NAMALWA (cell line): ENCODE measurements at places on chromosomes 1 and 21.

GRCh38 chr1:151993084-151993733 lies 450 bp downstream of the S100A10 start:
- peak; percentile 61 for DNase-seq

- no peak for DNase-seq
Measured at GRCh38 chr1:62941780-62942179, 157.8 kb downstream of the ATG4C start.

DNA sequence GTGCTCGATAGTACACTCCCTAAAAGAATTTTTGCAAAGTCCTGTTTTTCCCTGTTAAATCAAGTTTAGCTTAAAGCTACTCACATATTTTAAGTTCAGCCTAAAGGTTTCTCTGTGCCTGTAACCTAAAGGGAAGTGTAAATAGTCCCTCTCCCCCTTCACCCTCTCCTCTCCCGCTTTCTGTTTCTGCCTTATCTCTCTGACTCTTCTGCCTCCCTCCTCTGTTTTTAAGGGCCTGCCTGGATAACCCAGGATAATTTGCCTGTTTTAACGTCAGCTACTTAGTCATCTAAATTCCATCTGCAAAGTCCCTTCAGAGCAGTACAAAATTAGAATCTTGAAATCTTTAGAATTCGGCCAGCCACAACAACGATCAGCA lies 92.6 kb downstream of the NID1 start:
- no peak for DNase-seq

DNA sequence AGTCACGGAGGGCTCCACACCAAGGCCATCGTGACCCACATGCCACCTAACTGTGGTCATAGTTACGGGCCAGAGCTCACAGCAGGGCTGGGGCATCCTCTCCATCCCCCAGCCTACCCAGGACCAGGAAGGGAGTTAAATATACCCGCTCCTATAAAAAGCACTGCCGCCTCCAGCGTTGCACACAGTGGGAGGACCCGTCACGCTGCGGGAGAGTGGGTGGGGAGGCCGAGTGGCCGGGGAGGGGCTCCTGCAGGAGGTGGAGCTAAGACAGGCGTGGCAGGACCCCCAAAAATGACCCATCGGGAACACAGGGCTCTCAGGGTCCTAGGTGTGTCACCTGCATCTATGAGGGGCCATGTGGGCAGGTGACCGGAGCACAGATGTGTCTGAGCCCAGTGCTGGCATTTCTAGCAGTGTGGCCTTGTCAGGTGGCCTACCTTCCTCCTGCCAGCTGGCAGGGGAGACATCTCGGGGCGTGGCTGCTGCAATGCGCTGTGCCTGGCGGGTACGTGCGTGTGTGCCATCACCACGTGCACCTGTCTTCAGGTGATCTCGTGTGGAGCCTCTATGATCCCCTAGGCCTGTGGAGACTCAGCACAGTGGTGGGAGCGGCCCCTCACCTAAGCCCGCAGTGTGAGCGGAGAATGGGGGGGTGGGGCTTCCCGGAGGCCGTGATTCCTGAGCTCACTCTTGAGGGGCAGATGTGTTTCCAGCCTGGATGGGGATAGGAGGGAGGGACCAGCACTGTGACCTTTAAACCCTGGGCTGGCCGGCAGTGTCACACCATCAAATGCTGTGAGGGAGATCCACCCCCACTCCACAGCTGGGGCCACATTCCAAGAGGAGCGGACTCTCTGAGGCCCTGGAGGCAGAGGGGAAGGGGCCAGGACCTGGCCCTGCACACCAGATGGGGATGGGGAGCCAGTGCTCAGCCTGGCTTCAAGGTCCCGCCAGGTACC lies 17.7 kb downstream of the AGRN start:
- no peak for DNase-seq

DNA sequence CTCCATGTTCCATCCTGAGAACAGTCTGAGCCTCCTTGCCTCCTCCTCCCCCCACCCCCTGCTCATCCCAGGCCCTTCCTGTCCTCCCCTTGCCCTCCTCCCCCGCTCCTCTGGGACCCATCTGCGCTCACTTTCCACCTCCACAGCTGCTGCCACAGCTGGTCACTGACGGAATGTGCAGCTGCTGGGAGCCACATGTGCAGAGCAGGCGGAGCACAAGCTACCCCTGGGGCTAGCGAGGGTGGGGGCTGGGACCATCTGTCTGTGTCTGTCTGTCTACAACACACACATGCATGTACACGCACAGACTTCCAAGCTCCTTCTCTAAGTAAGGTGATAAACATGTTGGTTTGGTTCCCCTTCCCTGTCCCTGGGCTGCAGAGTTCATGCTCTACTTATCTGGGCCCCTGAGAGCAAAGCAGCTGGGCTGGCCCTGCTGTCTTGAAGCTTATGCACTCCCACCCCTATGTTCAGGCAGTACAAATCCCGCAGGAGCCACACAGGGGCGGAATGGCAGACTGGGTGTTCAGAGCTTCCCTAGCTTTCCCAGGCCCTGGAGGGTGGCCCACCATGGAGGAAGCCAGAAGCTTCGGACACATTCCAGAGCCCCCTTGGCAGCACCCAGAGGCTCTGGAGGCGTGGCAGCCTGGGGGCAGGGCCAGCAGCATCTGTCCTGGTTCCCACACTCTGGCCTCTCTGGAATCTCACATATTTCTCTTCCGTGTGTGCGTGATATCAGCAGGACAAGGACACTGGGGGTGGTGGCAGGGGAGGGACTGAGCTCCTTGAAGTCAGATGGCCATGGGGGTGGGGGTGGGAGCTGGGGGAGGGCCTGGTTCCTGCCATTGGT lies 7.0 kb upstream of the HEYL start:
- DNase-seq: peak; percentile 70

DNA sequence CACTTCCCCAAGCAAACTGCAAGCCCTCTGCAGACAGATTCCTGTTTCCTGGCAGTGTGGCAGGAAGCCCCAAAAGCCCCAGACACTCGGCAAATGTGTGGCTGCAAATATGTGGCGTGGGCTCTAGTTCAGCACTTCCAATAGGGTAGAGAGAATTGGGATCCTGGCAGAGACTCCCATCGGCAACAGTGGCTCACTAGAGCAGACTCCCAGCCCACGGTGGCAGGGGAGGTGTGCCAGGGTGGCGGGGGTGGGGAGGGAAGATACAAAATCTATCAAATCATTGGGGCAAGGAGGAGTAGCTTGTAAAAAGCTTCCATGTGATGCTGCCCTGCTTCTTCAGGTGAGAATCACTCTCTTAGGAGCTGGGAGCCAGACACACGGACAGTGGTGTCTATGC lies 25.9 kb downstream of the COL16A1 start:
- DNase-seq: no peak

DNA sequence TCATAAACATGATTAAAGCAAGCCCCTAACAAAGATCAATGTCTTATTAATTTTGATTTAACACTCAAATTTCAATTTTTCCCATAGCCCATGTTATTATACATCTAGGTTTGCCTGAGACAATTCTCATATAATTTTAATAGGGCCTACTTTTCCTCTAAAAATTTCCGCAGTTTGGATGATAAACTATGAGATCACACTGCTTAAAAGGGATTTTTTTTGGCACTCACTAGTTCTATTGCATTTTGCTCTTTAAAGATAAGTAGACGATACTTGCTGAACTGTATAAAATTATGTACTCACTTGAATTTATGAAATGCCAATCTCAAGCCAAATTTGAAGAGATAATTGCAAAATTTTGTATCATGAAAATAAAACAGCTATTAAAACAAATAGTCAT lies 480.4 kb upstream of the ZRANB2 start:
- DNase-seq: no peak

- DNase-seq: peak; percentile 99
Measured at GRCh38 chr1:12095452-12096263, 32.6 kb downstream of the TNFRSF8 start.

DNA sequence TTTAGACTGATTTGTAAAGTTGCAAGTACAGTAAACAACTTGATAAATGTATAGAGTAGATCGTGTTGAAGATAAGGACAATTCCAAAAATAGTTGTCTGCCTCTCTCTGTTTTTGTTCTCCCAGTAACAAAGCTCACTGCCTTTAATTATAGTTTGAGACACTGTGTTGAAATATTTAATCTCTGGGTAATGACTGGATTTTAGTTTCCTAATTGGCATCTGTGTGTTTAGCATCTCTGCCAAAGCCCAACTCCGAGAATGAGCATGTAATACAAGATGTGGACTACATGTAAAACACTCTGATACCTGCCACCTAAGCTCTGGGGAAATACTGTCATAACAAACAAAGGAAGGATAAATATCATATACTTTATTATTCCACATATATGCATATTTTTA lies 27.7 kb upstream of the SDE2 start:
- DNase-seq: no peak

- DNase-seq: no peak
Measured at GRCh38 chr1:76256289-76257223, 182.0 kb downstream of the ST6GALNAC3 start.

- no peak for DNase-seq
Measured at GRCh38 chr1:22314706-22315105, 136.9 kb upstream of the ZBTB40 start.

GRCh38 chr1:1200876-1201810 lies 5.2 kb downstream of the TNFRSF18 start:
- no peak for DNase-seq

GRCh38 chr1:39418236-39418635 lies 73.2 kb upstream of the BMP8A start:
- no peak for DNase-seq

DNA sequence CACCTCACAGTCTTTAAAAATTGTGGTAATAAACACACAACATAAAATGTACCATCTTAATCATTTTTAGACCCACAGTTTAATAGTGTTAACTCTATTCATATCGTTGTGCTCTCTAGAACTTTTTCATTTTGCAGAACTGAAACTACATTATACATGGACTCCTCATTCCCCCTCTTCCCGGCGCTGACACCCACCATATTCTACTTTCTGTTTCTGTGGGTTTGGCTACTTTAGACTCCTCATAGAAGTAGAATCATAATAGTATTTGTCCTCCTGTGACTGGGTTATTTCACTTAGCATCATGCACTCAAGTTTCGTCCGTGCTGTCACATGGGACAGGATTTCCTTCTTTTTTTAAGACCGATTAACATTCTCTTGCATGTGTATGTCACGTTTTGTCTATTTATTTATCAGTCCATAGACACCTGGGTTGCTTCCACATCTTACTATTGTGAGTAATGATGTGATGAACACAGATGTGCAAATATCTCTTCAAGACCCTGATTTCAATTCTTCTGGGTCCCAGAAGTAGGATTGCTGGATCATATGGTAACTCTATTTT lies 62.9 kb upstream of the TMPRSS2 start:
- peak; percentile 51 for DNase-seq

GRCh38 chr1:15570861-15571260 lies 14.0 kb downstream of the AGMAT start:
- no peak for DNase-seq

DNA sequence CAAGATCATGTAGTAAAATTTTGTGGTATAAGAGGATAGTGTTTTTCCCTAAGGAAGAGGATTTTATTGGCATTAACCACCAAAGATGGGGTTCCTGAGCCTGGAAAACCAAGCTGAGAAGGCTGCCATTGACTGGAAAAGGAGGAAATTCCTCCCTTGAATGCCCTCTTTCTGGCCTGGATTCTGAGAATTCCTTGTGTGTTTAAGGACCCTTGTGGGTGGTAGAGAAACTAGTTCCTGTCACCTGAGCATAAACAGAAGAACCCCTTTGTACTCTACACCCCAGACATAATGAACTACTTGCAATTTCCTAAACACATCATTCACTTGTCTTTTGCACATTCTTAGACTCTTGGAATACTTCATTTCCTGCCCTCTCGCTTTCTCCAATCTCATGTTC lies 33.1 kb upstream of the CEP350 start:
- DNase-seq: no peak

DNA sequence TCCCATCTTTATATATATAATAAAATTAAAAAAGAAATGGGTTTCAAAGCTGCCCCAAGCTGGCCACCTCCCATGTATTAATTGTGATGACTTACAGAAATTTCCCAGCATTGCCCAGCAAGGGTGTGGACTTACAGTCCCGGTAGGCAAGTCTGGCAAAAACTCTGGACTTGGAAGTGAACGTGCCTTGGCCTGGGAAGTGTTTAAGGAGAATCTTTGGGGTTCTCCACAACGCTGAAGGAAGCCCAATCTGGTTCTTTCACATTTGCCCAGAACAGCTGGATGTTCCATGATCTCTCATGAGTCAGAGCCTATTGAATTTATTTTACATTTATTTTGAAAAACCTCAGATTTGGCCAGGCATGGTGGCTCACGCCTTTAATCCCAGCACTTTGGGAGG lies 98.4 kb upstream of the SLC45A1 start:
- DNase-seq: no peak

- peak; percentile 59 for DNase-seq
Measured at GRCh38 chr1:40711465-40712404, 20.2 kb downstream of the NFYC start.

GRCh38 chr1:61851849-61852669 lies 109.8 kb downstream of the PATJ start:
- peak; percentile 73 for DNase-seq

DNA sequence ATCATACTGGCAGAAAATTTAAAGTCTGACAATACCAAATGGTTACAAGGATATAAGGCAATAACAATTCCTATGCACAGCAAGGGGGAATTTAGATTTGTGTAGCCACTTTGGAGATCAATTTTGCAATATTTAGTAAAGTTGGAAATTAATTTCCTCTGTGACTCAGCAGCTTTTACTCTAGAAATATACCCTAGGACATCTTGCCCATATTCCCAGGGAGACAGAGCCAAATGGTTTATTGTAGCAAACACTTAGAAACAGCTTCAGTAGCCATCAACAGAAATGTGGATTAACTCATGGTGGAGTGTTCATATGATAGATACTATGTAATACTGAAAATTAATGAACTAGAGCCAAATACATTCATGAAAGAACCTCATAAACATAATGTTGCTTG lies 104.6 kb downstream of the BACH1 start:
- no peak for DNase-seq

DNA sequence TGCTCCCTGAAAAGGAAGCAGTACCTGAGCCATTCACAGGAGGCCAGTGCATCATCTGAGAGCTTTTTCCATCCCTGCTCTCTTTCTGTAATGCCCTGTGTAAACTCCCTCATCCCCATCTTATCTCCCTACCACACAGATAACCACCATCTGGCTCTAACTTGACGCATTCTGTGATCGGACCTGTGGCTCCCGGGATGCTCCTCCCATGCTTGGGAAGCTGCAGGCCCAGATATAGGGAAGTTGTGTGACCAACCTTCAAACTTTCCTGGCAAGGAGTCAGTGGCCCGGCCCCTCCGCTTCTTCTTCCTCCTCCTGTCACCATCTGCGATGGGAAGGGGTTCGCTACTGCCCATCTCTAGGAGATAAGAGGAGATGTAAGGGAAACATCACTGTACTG lies 21.1 kb downstream of the MKNK1 start:
- no peak for DNase-seq

DNA sequence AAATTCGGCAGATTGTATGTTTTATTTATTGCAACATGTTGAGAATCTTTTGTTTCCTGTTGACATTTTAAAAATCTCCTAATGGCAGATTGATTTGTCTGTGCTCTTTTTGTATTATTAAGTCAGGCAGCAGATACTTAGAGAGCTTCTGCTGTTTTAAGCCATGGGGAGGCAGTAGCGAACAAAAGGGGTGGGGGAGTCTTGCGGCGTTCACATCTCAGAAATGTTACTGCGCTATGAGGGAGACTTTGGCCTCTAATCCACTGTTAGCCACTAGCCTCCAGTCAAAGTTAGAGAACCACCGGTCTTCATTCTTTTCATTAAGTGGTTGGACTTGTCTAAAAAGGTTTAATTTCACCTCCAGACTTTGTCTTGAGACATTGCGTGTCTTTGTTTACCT lies 93.6 kb downstream of the DYRK1A start:
- DNase-seq: peak; percentile 54

- no peak for DNase-seq
Measured at GRCh38 chr1:9135073-9135836, 6.4 kb upstream of the GPR157 start.
